ENCODE measurements at places on chromosomes 16 and 17. TPM values are rescaled to one million over a fixed set of nuclear protein-coding genes. Genes with fewer than 3 reads are reported as not detected.

DNA sequence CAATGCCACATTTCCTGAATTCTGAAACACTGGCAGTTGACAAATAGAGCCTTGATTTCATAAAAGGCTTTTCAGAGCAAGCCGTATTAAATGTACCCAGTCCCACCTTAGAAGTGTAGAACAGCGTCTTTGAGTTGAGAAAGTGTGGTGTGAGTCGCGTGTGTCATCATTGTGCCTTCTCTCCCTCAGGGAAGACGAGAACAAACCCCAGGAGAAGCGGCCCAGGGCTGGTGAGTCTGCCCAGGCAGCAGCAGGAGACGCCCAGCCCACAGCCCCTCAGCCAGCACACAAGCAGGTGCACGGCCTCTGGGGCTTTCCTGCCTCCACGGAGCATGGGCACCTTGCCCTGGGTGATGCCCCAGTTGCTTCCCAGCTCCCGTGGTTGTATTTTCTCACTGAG, 34.0 kb downstream of the CIBAR2 start:
- DNase-seq: no peak

DNA sequence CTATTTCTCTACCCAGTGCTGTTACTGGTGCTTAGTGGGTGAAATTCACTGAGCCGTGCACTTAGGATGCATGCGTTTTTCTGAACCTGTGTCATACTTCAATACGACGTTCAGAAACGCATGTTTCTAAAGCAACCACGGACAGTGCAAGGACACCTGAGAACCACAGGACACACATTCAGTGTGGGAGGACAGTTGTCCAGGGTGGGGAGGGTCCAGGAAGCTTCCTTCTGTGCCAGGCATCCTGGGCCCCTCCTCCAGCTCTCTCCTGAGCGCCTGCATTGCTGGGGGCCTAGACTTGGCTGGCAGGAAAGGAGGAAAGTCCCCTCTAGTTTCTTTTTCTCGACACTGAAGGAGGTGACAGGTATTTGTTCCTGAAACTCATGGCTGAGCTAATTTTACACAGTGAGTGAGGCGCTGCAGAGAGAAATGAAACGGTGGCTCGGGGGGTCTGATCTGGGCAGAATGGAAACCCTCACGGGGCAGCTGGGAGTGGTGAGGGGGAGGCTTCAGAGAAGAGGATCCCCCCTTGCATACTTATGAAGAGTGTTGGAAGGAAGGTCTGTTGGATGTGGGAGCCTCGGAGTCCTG, 89.9 kb downstream of the IRF8 start:
- no peak for DNase-seq

DNA sequence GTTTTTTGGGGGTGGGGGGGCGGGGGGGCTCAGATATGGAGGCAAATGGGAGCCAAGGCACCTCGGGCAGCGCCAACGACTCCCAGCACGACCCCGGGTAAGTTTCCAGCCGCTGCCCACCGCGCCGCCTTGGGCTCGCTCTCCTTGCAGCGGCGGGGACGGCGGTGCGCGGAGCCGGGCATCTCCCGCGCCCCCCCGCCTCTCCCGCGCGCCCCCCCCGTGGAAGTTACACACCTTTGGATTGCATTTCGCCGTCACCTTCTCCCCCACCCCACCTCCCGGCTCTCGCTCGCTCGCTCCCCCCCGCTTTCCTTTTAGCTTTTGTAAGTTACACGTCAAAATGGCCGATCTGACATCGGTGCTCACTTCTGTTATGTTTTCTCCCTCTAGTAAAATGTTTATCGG, 387 bp downstream of the MSI2 start:
- DNase-seq: no peak

MSLN gene
- not detected for total RNA-seq

TGFB1I1 gene
- 11.5 TPM for total RNA-seq
